ENCODE measurements at places on chromosomes 3 and 15.

DNA sequence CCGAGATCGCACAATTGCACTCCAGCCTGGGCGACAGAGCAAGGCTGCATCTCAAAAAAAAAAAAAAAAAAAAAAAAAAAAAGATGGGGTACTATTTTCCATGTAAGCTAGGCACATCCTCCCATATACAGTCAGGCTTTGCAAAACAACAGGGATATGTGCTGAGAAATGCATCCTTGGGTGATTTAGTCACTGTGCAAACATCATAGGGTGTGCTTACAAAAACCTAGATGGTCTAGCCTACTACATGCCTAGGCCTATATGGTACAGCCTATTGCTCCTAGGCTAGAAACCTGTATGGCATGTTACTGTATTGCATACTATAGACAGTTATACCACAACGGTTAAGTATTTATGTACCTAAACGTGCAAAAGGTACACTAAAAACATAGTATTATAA lies 75.0 kb downstream of the TTBK2 start:
- DNase-seq = no peak

DNA sequence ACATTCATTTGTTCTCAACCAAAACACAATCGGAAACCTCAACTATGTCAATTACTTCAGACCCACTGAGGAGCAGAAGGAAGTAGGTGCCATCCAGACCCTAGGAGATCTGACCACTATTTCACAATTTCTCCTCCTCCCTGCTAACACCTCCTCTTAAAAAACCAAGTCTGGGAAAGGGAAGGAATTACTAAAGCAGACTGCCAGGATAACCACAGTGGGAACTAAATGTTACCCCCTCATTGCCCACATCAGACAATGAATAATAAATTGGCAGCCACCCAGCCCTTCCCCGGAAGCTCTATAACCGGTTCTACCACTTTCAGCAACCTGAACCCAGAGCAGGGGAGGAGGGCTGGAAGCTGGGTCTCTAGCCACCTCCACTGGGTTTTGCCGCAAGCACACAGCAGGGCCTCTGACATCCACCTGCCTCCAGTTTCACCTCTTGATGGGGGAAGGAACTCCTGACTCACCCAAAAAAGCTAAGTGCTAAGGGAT lies 17.6 kb downstream of the C15orf62 start:
- DNase-seq = peak; percentile 6

- DNase-seq = no peak
Measured at GRCh38 chr3:2711081-2711480, 399.1 kb downstream of the IL5RA start.

GRCh38 chr15:27530994-27531393 lies 560.0 kb downstream of the GABRG3 start:
- DNase-seq = no peak

- DNase-seq = no peak
Measured at GRCh38 chr15:60727661-60728060, 248.7 kb upstream of the ICE2 start.

- no peak for DNase-seq
Measured at GRCh38 chr15:84833447-84834228, 16.5 kb downstream of the ALPK3 start.

GRCh38 chr3:38646062-38646461 lies 3.4 kb downstream of the SCN5A start:
- no peak for DNase-seq

GRCh38 chr15:42604894-42605744 lies 29.7 kb downstream of the STARD9 start:
- no peak for DNase-seq

GRCh38 chr15:39657668-39658067 lies 76.8 kb downstream of the THBS1 start:
- DNase-seq = no peak

DNA sequence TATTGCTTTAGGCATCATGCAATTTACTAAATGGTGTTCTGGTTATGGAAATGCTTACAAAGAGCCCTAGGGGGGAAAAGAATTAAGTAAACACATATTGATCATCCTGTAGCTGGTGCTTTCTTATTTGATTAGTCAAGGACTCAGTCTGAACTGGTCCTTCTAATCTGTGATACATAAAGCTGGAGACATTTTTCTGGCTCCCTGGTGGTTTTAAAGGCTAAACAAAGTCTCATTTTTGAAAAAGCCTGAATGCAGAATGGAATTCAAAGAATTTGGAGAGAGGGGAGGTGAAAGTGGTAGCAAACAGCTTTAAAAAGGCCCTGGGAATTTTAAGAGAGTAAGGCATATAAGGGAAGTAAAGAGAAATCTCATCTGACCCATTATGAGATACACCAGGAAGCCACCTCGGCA lies 149.7 kb downstream of the RBMS3 start:
- no peak for DNase-seq

DNA sequence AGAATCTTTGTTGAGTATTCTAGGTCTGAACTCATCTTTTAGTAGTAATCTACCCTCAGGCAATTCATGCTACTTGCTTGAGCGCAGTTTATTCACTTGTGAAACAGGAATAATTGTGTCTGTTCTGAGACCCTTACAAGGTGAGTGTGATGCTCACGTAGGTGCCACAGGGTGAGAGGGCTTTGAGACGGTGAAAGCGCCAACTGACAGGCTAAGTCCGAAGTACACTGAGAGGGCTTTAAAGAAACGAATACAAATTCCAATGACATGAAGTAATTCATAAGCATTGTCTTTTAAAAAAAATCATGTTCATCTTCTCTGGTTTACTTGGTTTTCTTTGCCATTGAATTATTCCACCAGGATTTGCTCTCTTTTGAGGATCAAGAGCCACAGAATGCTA lies 393.7 kb upstream of the RGMA start:
- no peak for DNase-seq

DNA sequence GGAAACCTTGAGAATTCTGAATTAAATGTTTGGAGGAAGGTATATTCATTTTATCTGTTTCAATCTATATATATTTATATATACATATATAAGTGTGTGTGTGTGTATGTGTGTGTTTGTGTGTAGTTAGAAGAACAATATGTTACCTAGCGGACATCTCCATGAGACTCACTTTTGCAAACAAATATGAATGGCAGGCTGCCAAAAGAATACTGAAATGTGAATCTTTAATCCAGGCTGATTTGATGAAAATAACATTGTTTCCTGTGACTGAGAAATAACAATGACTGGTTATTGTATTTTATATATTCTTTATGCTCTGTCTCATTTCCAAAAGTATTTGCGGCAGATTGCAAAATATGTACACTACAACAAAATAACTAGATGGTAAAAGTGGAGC lies 255.5 kb upstream of the TGFBR2 start:
- DNase-seq = no peak

DNA sequence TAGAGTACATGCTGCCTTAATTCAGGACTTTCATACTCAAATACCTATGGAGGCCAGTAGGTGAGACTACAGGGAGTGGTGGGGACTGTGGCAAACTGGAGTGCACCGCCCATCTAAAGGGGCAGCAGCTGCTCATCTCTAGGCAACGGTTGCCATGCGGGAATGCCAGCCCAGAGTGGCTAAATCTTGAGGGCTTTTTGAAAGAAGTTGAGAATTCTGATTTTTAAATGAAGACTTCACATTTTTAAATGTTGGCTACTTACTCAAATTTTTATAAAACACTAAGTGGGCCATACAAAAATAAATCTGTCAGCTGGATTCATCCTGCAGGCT lies 90.8 kb upstream of the PRR23E start:
- DNase-seq = no peak

DNA sequence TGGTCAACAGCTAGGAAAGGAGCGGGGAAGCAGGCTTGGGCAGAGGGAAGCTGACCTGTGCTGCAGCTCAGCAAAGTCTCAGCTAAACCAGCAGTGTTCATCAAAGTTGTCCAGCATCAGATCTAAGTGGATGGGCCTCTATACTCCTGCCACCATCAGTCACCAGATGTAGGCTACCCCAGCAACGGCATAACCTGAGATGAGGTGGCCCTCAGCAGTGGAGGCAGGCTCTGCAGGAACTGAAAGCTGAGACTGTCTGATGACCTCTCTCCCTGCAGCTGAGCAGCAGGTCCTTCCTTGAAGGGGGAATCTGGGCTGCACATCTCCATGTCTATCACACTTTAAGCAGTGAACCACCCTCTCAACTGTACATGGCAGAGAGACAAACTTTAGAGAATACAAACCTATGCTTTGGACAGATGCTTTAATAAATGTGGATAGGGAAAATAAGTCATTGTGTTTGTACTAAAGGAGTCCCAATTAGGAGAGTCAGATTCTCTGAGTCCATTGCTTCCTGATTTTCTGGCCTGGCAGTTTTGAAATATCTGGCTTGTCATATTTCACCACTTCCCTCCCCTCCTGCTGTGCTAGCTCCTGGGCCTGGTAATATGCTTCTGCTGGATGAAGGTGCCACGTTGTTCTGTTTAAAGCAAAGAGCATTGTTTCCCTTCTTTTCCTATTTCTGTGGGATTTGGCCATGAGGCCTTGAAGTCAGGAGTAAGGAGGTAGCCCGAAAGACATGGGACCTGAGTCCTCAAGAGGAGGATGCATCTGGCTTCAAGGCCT lies 11.1 kb upstream of the PSTPIP1 start:
- DNase-seq = no peak

DNA sequence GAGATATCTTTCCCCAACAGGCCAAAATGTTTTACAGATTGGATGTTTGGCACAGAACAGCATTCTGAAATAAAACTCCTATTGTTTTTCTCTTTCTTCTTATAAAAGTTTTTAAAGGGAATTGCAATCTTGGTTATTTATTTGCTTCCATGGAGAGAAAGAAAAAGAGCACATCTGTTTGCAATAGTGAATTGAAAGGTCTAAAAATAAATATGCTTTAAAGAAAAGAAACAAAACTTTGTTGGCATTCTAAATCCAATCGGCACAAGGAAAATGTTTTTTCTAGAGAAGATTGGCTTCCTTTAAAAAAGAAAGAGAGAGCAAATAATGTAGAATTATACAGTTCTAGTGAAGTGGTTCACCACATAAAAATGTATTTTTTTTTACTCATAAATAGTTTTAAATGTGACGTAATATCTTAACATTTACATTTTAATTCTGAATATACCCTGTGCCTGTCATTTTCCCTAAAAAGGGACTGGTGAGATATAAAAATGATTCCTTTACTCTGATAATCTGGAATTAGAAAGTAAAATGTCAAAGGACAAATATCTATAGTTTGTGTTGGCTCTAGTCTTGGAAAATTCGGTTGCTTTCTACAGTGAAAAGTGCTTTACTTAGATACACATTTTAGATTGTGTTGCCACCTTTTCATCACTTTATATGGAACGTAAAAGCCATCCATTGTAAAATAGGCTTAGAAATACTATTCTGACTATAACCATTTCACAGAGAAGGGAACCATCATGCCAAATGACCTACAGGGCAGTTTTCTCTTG lies 257.4 kb upstream of the CBLB start:
- no peak for DNase-seq

GRCh38 chr15:91338766-91339165 lies 238.7 kb downstream of the SV2B start:
- DNase-seq = no peak

DNA sequence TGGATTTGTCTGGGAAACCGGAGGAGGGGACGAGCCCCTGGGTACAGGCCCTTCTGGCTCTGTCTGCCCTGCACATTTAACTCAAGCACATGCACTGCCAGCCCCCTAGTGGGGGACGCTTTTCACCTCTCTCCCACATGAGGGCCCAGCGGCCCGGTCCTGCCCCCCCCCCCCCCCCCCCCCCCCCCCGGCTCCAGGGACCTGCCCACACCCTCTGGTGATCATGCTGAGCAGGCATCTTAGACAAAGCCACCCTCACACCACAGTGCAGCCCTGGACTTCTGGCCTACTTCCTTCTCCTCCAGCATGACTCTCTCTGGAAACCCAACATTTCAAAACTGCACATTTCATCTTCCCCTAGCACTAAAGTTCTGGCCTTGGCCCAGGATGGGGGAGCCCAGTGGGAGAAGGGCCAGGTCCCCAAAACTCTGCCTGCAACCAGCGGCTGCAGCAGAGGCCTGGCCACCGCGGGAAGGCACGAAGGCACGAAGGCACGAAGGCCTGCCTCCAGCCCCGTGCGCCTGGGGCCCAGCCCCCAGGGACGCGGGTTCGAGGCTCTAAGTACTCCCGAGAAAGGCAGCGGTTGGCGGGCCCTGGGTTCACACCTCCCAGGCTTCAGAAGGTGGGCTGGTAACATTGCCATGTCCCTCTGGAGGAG lies 14.1 kb downstream of the KLF15 start:
- no peak for DNase-seq

DNA sequence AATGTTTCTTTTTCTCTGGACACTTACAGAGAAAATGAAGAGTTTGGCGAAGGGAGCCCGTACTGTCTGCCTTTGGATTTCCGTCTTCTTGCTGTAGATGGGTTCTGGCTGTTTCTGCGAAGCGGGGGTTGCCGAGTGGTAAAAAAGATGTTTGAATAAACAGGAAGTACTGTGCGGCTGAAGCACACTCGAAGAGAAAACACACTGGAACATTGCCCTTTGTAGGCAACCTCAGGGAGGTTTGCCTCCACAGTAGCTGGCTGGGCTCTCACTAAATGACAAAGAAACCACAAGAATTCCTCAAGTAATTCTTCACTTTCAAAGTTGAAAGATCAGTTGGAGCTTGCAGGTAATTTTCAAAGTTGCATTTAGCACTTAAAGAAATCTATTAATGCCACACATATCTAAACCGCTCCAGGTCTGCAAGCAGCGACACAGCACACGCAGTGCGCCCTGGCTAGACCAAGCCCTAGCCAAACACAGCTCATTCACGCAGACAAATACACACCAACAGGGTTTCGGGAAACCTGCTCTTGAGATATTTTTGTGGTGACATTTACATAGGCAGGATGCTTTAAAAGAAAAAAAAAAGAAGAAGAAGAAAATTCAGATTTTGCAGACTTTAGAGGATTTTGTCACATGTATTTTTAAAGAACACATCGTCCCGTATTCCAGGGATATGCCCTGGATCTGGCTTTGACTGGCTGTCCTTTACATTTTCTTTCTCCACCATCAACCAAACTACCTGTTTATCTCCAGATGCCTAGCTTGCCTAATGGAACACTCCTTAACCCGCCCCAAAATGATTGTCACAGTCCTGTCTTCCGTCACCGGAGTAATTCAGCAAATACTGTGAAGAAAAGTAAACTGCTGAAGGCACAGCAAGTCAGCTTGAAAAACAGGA lies 452.8 kb downstream of the FOXP1 start:
- peak; percentile 58 for DNase-seq

- no peak for DNase-seq
Measured at GRCh38 chr3:150875548-150875947, 29.7 kb downstream of the MINDY4B start.

- DNase-seq = no peak
Measured at GRCh38 chr3:67389176-67389575, 265.2 kb downstream of the SUCLG2 start.

DNA sequence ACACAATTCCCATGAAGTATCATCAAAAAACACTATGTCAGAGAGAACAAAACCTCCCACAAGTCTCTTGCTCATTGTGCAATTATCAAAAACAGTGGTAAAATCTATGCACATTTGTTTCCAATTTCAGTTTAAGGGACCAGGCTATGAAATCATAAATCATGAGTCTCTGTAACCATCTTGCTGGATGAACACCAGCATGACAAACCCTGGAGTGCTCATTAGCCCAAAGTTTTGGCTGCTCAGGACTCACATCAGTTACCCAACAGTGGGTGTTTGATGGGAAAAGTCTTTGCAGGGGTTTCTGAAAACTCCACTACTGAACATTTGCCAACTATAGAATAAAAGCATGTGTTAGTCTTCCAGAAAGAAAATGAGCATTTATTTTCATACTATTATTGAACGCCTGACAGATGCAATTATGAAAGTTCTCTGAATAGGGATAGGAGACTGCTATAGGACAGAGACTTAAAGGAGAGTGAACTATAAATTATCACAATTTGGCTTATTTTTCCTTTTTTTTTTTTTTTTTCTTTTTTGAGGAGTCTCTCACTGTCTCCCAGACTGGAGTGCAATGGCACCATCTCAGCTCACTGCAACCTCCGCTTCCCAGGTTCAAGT lies 240.8 kb upstream of the KCNMB2 start:
- DNase-seq = no peak
